ENCODE measurements at places on chromosomes 11 and 22.

DNA sequence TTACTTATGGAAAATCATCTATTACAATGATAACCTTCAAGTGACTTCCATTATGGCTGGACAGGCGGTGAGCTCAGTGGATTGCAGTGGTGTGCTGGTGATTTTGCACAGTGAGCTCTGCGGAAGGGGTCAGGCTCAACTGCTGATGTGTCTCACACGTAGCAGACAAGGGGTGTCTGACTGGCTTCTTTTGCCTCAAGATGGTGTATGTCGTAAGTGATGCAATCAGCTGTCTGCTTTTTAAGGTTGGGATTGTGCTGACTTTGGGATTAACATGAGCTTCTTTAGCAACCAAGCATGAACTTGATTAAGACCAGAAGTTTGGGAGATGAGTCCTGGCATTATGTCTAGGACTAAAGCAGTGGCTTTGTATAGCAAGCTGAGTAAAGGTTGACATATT lies 49.5 kb downstream of the POLD3 start:
- DNase-seq, result no peak

DNA sequence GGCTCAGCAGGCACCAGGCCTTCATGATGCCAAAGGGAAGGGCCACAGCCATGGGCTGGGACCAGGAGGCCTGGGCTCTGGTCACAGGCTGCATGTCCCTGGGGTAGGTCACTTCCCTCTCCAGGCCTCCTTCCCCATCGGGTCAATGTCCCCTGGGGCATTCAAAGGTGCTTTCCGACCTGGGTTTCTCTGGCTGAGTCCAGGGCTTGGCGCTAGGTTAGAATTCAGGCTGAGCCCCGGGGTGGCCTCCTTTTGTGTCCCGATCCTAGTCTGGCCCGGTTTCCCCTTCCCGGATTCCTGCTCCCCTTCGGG lies 12.2 kb downstream of the MAFF start:
- no peak for DNase-seq

DNA sequence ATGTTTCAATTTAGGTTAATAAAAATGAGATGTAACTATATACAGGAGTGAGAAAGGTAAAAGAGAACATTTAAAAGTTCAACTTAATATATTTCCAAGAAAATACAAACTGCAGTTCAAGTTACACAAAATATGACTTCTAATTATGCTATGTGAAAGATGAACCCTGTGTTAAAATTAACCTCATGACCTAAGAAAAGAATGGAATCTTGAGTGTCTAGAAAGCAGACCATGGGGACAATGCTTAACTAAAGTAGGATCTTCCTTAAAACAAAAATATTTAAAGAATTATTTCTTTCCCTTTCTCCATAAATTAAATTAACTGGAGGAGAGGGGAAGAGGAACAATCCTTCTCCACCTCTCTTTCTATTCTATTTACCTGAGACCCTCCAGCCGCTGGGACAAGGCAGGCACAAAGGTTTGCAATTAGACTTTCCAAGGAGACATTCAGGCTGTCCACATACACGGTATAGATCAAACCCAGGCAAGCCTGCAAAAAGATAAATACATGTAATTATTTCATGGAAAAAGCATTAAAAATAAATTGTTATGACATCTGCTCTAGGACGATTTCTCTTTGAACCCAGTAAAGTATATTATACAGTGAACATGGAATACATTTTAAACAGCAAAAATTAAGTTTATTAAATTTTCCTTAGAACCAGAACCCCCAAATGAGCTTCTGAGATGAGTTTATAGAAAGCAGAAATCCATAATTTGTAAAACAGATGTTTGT lies 264.5 kb downstream of the SBF2 start:
- no peak for DNase-seq

- DNase-seq, result no peak
These were observed 54.1 kb upstream of the IGLL5 start for GRCh38 chr22:22833488-22833887.

GRCh38 chr11:73237471-73238290 lies 19.6 kb downstream of the P2RY2 start:
- no peak for DNase-seq

- DNase-seq, result no peak
These were observed 213.1 kb downstream of the INSC start for GRCh38 chr11:15327786-15328231.

- DNase-seq, result no peak
These were observed 133.5 kb downstream of the CACNA1I start for GRCh38 chr22:39703928-39704639.

- no peak for DNase-seq
These were observed 1492.7 kb downstream of the BRD1 start for GRCh38 chr22:48334971-48335370.

DNA sequence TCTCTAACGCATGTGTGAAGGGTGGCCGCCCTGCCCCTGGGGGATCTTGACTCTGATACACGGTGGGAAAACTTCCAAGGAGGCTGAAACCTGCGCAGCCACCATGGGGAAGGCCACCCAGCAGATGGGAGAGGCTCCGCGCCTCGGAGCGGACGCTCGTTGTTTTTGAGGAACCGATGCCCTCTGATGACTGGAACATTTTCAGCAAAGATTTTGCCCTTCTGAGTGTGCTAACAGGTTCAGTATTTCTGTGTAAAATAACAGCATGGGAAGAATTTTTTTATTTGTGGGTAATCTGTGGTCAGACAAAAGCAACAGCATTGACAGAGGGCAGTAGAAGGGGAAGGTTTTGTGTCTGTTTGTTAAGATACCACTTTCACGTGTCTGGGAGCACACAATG lies 16.7 kb downstream of the MB start:
- DNase-seq, result no peak

DNA sequence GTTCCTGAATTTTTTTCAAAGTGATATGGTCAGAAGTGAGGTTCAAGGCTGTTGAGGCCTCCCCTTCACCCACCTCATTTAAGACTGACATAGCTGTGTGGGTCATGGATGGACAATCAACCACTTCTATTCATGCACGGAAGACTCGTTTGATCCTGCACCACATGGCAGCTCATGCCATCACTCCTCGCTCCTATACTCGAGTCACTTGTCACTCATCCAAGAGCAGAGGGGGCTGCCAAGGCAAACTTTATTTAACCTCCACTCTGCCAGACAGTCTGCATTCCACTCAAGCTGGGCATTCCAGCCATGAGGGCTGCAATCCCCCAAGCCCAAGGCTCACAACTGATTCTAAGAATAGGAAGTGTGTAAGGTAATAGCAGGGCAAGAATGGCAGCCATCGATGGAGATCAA lies 34.1 kb downstream of the SNX19 start:
- no peak for DNase-seq

DNA sequence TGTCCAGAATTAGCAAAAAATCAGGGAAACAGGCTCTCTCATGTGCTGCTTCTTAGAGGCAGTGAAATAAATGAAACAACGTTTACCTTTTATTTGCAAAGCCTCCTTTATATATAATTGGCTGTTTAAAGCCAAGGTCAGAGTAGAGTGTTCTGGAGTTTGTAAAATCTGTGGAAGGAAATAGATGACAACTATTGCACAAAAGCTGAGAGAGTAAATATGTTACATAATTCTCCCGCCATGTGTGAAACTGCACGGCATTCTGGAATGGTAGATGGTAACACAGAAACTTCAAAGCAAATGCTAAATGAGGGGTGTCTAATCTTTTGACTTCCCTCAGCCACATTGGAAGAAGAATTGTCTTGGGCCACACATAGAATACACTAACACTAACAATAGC lies 51.5 kb upstream of the FGF3 start:
- no peak for DNase-seq

GRCh38 chr11:57544566-57544965 lies 7.2 kb downstream of the SMTNL1 start:
- DNase-seq, result no peak

DNA sequence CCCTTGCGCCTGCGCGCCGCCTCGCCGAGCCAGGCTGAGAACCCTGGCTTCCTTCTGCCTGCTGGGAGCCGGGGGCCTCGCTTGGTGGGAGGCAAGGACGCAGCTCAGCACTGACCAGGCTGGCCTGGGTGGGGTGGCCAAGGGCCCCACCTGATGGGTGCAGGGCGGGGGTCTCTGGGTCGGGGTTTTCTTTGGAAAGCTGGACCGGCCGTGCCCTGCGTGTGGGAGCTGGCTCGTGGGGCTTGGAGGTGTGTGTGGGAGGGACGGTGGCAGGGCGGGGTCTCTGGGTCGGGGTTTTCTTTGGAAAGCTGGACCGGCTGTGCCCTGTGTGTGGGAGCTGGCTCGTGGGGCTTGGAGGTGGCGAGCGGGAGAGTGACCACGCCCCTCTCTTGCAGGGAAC lies 6.2 kb downstream of the GRAMD4 start:
- no peak for DNase-seq

DNA sequence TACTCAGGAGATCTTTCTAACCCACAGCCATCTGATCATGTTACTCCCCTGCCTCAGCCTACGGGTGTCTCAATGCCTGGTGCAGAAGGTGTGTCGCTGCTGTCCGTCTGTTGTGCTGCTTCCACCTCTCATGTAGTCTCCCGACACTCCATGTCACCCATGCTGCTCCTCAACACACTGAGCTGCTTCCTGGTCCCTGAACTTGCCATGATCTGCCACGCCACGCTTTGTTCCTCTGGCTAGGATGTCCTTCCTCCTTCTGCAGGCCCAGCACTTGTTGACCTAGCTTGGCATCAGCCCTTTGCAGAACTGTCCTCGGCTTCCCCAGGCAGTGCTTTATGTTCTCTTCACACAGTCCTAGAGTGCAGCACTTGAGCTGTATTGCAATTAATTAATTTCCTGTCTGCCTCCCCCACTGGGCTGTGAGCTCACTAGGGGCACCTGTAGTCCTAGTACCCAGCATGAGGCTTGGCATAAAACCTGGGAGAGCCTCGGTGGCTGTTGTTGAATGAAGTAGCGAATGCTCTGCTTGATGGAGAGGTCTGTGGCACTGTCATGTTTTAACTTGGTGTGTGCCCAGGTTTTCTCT lies 9.5 kb downstream of the GTPBP1 start:
- DNase-seq, result no peak

- DNase-seq, result no peak
These were observed 39.0 kb upstream of the KIRREL3 start for GRCh38 chr11:127039591-127039990.

- no peak for DNase-seq
These were observed 1.1 kb downstream of the DHCR7 start for GRCh38 chr11:71446942-71447688.

DNA sequence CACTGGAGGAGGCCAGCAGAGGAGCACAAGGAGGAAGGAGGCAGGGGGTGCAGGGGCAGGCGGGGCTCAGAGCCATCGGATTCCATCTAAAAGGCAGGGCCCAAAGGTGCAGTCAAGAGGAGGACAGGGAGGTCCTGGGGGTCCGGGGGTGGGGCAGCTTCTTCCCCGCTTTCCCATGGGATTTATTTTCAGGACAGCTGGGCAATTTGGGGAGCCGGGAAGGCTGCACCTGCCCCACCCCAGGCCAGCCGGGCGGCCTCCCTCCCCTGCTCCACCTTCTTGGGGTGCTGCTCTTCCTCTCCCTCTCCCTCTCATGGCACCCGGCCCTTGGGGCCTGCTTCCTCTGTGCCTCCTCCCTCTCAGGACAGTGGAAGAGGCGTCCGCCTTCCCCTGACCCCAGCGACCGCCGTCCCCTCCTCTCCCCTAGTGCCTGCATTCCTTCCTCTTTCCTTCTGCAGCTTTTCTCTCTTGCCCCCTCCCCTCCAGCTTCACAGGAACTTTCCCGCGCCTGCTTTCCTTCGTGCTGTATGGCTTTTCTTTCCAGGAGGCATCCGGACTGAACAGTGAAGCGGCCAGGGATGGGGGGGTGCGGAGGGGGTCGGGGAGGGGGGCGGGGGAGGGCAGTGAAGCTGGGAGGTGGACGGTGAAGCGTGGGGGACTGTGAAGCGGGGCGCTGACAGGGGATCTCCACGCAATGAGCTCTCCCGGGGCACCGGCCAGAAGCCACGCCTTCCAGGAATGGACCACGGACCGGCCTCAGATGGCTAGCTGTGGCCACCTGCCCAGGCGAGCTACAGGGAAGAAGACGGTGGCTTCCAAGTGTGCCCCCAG lies 26.9 kb downstream of the APOBEC3H start:
- no peak for DNase-seq

- DNase-seq, result no peak
These were observed 37.9 kb downstream of the KCNQ1 start for GRCh38 chr11:2482745-2483144.

DNA sequence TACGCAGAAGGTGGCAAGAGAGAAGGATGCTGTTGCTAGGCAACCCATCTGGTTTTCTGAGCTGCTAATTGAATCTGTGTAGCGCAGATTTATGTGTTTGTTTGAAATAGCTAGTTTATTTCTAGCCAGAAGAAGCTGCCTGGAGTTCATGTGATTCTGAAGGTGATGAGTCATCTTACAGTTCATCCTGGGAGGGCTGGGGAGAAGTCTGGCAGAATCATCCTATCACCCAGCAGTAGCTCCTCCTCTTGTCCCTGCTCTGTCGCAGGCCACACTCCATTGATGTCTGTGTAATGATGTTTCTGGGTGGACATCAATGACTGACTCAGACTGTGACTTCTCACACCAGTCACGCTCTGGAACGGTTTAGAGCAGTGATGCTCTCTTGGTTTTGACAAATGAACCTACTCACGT lies 4.8 kb upstream of the FBXO7 start:
- no peak for DNase-seq

DNA sequence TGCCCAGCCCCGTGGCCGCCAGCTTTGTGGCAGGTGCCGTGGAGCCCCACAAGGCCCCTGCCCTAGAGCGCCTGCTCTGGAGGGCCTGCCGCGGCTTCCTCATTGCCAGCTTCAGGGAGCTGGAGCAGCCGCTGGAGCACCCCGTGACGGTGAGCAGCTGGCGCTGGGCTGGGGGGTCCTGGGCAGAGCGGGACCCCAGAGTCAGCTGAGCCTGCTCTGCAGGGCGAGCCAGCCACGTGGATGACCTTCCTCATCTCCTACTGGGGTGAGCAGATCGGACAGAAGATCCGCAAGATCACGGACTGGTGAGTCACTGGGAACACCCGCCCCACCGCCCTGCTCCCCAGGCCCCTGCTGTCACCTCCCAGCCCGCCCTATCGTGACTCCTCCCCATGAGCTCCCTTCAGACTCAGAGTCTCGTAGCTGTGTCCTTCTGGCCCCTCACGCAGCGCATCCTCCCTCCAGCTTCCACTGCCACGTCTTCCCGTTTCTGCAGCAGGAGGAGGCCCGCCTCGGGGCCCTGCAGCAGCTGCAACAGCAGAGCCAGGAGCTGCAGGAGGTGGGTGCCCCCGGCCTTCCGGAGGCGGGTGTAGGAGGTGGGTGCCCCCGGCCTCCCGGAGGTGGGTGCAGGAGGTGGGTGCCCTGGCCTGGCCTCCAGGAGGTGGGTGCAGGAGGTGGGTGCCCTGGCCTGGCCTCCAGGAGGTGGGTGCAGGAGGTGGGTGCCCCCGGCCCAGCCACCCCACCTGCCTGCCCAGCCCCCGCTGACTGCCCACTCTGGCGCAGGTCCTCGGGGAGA lies 4.7 kb downstream of the TCIRG1 start:
- no peak for DNase-seq

- DNase-seq, result no peak
These were observed 612 bp downstream of the GTSE1 start for GRCh38 chr22:46297151-46297812.

GRCh38 chr22:37848587-37849088 lies 581 bp upstream of the EIF3L start:
- DNase-seq, result no peak

GRCh38 chr22:31179345-31179744 lies 19.4 kb downstream of the RNF185 start:
- no peak for DNase-seq

GRCh38 chr11:74925281-74925680 lies 23.6 kb downstream of the XRRA1 start:
- DNase-seq, result no peak

- no peak for DNase-seq
These were observed 36.4 kb upstream of the TPBGL start for GRCh38 chr11:75204012-75204674.

- no peak for DNase-seq
These were observed 139.9 kb downstream of the FCHSD2 start for GRCh38 chr11:73002214-73002613.

- DNase-seq, result no peak
These were observed 27.0 kb downstream of the PLEKHA7 start for GRCh38 chr11:16987205-16987568.

Data from stimulated activated CD4-positive, alpha-beta T cell treated with anti-CD3 and anti-CD28 coated beads, Interleukin-1b, Interleukin-23, amount 100 ng/mL, for 1 hour (primary cell).